KBM-7 (cell line): ENCODE measurements at places on chromosomes 5 and 9.

- DNase-seq: no peak
Observed at GRCh38 chr5:133252133-133252480, 200.3 kb downstream of the HSPA4 start.

- DNase-seq: no peak
Observed at GRCh38 chr9:128823903-128824406, 5.6 kb downstream of the SPOUT1 start.

DNA sequence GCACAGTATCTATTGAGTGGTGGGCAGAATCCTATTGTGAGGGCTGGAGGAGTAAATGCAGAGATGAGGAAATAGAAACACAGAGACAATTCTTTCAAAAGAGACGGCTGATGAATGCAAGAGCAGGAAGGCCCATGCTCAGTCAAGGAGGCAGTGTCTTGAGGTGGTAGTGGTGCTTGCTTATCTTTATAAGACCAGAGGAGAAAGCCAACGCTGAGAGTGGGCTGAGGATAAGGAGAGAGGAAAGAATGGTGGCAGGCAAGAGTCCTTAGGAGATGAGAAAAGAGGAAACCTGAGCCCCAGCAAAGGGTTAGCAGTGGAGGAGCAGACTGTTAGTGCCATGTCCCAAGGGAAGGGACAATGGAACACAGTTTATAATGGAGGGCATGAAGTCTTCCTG lies 86.0 kb downstream of the SNCAIP start:
- no peak for DNase-seq

DNA sequence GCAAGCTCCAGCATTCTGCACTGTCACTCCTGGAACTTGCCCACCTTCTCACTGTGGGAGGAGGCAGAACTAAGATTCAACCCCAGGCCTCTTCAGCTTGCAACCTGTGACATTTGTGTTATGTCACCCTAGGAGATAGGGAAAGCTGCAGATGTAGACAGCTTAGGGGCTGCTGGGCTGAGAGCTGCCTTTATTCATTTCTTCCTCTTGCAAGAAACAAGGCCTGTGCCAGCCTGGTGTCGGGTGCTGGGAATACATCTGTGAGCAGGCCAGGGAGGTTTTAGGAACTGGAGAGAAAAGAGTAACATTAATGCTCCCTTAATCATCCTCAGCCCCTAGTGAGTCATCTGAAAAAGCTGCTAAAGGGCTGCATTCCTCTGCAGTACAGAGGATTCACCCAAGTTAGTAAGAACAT lies 101.8 kb downstream of the FGF18 start:
- no peak for DNase-seq

DNA sequence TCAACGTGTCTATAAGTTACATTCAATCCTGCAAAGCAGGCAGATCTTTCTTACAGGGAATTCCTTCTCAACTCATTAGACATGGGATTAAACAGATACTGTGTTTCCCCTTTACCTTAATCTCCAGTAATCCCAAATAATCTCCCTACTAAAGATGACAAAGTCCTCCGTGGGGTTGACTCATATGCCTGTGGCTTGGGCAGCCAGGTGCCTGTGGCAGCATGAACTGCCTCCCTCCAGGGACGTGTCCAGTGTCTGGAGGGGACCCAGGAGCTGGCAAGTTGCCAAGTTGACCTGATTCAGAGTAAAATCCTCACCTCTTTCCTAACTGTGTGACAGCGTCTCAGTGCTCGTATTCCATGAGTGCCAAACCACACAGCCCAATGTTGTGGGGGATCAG lies 94.6 kb upstream of the PTCH1 start:
- DNase-seq: no peak

- no peak for DNase-seq
Observed at GRCh38 chr9:130352081-130352480, 86.5 kb downstream of the HMCN2 start.

- DNase-seq: no peak
Observed at GRCh38 chr5:127498548-127498947, 18.9 kb upstream of the PRRC1 start.

DNA sequence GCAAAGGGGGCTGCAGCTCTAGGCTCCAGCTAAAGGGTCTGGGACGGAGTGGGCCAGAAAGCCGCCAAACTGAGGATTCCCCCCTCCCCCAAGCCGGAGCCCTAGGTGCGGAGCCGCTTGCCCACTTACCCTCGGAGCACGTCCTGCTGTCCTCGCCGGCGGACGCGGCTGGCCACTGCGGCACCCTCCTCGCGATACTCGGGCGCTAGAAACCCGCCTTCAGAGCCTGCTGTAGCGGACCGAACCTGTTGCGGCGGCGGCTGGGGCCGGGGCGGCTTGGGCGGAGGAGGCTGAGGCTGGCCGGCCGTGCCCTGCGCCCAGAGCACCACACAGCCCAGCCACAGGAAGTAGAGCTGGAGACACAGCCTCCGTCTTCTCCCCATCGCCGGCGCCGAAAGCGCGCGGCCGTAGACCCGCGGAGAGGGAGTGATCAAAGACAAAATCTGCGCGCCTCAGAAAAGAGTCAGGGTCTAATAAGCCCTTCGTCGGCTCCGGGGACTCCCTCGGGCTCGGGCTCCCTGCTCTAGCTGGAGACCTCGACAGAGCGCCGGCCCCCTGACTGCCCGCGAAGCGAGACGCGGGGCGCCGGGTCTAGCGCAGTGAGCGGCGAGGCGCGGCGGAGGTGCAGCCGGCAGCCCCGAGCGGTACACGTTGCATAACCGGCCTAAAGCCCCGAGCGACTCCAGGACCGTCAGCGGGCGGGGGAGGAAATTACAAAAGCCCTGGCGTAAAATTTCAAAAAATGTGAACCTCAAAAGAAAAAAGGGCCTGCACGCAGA lies 635 bp downstream of the FBN2 start:
- DNase-seq: peak; percentile 79

DNA sequence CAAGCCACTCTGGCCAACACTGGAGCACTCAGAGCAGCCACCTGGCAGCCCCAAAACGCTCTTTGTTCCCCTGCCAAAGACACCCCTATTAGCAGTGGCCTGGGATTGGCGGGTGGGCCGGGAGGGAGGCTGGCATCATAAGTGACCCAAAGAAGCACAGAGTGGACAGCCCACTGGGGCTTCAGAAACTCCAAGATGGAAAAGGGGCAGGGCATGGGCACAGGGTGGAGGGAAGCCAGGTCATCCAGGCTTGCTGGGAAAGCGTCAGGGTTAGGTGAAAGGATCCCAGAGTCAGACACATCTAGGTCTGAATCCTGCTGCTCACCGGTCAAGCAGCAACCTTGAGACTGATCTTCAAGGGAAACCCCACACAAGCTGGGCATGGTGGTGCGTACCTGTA lies 14.8 kb downstream of the EEIG1 start:
- DNase-seq: no peak

DNA sequence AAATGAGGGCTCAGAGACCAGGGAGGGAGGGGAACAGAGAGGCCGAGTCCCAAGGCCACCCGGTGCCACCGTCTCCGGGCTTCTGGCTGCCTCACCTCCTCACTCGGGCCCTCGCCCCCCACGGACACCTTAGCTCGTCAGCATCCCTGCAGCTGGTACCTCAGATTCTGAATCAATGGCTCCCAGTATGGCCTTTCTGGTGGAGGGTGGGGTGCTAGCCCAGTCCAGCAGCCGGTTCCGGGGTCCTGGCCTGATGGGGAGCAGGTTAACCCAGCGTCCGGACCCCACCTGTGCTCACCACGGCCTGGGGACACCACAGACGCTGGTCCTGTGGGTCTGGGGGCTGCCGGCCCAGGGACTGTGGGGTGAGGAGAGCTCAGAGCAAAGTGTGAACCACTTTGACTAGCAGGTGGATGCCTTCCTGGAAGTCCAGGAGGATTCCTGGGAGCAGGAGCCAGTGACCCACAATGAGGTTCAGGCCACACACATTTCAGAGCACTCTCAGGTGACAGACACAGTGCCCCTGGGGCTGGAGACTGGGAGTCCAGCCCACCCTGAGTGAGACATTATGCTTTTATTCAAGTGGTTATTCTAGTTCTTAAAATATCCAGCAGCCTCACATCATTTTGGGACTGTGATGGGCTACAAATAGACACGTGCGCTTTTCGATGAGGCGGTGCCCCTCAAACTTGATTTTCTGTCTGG lies 53.3 kb downstream of the AHRR start:
- no peak for DNase-seq

DNA sequence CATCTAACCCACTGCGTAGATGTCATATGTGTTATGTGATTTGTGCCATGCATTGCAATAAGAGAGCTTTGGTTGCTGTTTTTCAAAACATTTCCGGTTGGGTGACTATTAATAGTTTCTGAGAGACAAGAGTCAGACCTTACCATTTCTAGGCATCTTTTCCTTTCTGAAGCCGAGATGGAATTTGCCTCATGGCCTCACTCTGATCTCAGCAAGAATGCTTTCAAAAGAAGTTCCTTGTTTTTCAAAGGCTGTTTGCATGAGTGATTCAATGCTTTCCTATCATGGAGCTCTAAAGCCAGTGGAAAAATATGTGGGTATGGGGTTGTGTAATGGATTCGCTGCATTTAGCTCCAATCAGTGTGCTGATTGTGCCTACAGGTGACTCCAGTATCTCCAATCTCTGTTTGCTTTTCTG lies 203.1 kb upstream of the PPP1R2B start:
- DNase-seq: no peak

DNA sequence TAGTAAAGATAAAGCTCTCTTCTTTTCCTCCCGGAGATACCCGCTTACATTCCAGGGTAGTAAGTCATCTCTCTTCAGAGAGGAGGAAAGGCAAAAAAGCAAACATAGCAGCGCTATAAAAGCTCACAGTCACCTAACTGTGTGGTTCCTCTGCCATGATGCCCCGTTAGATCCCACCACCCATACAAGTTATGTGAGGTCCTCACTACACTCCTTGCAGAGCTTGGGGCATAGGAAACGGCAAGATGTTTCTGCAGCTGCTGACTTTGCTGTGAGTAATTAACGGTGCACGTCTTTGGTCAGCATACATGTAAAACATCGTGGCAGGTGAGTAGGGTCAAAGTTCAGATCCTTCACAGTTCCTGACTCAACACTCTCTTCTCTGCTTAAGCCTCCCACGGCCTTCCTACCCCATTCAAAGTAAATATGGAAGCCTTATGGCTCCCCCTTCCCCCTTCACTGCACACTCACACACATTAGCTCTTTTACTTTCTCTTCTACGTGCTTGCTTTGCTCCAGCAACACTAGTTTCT lies 218.9 kb downstream of the DIRAS2 start:
- DNase-seq: no peak

- DNase-seq: peak; percentile 27
Observed at GRCh38 chr5:83711982-83712601, 8.6 kb downstream of the HAPLN1 start.

DNA sequence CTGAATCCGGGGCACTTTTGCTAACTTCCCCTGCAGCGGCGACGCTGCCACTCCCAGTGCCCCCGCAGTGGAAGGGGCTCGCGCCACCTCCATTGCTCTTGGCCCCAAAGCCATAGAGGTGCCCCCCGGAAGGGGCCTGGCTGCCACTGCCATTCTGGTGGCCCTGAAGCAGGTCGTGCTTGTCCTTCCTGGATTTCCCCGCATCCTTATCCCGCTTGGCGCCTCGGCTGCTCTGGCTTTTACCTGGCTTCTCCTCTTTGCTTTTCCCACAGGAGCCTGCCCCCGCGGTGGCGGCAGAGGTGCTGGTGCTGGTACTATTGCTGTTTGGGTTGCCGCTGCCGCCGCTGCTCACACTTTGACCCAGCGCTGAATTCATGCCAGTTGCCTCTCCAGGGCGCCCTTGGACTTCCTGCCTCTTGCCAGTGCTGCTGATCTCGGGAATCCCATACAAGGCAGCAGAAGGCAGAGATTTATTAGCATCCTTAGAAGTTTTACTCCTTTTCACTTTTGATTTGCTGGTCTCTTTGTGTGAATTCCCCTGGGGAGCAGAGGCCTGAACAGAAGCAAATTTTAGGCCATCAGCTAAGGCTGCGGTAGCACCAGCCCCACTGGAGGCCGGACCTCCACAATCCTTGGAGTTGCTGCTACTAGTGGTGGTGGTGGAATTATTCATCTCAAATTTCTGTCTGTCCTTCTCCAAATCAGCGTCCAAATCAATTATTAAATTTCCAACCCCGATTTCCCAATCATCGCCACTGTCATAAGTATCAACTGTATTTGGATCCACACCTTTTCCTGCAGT lies 2.1 kb downstream of the ZNF608 start:
- no peak for DNase-seq

- DNase-seq: no peak
Observed at GRCh38 chr5:126268697-126269315, 154.4 kb upstream of the GRAMD2B start.

DNA sequence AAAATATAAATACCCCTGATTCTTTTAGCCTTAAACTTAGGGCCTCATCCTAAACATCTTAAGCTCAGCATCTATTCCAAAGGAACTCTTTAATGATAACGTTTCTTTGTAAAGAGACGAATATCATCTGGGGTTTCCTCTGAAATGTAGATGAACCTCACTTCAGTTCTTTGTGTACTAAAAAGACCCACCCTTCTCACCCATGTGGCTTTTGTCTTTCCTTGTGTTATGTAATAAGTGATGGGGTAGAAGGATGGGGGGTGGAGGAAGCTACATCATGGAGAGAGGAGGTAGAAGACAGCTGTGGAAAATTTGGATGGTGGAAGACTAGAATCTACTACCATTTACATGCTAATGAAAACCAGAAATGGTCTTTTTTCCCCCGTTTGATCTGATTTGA lies 111.0 kb downstream of the NDUFS4 start:
- no peak for DNase-seq

- peak; percentile 62 for DNase-seq
Observed at GRCh38 chr5:57028161-57028560, 76.2 kb upstream of the MIER3 start.

- DNase-seq: no peak
Observed at GRCh38 chr9:87499424-87500017, 1.9 kb downstream of the DAPK1 start.

- DNase-seq: no peak
Observed at GRCh38 chr5:102765350-102765749, 10.2 kb downstream of the PAM start.

DNA sequence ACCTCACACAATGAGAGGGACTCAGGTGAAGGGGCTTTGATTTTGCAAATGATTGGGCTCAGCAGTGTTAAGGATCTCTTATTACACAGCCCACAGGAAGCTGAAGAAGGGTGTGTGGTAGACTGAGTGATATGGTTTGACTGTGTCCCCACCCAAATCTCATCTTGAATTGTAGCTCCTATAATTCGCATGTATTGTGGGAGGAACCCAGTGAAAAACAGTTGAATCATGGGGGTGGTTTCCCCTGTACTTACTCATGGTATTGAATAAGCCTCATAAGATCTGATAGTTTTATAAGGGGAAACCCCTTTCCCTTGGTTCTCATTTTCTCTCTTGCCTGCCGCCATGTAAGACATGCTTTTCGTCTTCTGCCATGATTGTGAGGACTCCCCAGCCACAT lies 132.5 kb upstream of the FBXL7 start:
- DNase-seq: no peak

GRCh38 chr5:93819668-93820067 lies 78.3 kb upstream of the POU5F2 start:
- no peak for DNase-seq

- no peak for DNase-seq
Observed at GRCh38 chr5:67194166-67194565, 2.4 kb downstream of the CD180 start.

DNA sequence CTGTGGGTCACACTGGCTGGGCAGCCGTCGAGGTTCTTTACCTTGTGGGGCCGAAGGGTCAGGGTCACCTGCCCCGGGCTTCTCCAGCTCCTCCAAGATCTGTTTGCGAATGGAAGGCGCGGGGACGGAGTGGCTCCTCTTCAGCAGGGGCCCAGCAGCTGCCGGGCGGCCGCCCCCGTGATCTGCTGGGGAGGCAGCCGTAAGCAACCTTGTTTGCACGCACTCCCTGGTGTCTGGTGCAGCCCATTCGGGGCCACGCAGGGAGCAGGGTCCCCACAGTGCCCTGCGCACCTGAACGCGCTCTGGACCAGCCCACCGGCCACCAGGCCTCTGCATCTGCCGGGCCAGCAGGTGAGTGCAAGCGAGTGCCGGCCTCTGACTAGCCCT lies 34.9 kb downstream of the PNPLA7 start:
- DNase-seq: no peak
